ENCODE measurements at places on chromosomes 2 and 18.

DNA sequence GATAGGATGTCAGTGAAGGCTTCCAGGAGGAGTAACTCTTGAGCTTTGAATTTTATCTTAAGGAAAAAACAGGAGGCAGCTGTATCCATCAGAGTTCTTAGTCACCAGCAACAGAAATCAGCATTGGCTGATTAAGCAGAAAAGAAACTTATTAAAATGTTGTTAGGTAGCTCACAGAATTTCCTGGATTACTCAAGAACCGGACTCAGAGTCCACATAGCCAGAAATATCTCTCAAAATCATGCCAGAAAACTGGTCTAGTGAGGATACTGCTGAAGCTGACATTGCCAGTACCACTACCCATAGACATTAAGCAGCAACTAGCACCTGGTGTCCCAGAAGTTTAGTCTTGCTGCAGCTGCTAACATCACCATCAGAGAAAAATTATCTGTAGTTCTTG lies 10.1 kb upstream of the AFTPH start:
- no peak for DNase-seq

- no peak for DNase-seq
Measured at GRCh38 chr18:31274931-31275330, 43.0 kb upstream of the DSG1 start.

- no peak for DNase-seq
Measured at GRCh38 chr2:41414486-41415230, 633.2 kb upstream of the PKDCC start.

GRCh38 chr2:230794497-230794896 lies 70.2 kb upstream of the ITM2C start:
- DNase-seq, result no peak

DNA sequence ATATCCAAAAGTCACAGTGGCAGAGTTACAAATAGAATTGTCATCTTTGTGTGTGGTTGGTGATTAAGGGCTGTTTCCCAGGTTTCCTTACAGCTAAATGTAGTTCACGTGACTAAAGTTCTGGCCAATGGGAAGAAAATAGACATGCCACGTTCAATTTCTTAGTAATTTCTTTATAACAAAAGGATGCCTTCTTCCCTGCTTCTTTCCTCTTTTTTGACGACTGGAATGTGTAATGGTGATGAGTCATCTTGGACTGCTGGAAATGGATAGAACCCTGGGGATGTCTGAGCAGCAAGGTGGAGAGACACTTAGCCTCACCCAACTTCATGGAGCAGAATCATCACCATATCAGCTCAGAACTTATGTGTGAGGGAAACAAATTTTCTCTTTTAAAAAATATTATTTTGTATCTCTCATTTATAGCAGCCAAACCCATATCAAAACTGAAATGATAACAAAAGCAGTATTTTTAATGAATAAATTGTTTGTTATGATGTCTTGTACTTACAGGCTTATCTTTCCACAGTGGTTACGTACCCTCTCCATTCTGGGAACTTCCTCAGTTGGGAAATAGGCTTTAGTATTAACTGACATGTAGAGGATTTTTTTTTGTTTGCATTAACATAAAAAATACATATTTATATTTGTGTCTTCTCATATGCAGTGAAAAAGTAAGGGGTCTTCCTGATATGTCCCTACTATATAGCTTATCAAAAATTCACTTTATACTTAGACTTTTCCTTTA lies 91.1 kb upstream of the CDH2 start:
- no peak for DNase-seq
